Head of caudate nucleus (tissue), 42 donors: ENCODE measurements at places on chromosomes 11 and 22.

- no peak for DNase-seq
Observed at GRCh38 chr11:131549099-131549498, 178.7 kb downstream of the NTM start.

DNA sequence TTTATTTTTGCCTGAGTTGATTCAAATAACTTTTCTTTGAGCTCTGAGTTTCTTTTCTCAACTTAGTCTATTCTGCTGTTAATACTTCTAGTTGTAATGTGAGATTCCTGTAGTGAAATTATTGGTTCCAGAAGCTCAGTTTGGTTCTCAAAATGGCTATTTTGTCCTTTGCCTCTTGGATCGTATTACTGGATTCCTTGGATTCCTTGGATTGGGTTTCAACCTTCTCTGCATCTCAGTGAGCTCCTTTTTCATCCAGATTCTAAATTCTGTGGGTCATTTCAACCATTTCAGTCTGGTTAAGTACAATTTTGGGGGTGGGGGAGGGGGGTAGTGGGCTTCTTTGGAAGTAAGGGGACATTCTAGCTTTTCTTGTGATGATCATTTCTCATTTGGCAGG lies 341.1 kb upstream of the CNTN5 start:
- no peak for DNase-seq

DNA sequence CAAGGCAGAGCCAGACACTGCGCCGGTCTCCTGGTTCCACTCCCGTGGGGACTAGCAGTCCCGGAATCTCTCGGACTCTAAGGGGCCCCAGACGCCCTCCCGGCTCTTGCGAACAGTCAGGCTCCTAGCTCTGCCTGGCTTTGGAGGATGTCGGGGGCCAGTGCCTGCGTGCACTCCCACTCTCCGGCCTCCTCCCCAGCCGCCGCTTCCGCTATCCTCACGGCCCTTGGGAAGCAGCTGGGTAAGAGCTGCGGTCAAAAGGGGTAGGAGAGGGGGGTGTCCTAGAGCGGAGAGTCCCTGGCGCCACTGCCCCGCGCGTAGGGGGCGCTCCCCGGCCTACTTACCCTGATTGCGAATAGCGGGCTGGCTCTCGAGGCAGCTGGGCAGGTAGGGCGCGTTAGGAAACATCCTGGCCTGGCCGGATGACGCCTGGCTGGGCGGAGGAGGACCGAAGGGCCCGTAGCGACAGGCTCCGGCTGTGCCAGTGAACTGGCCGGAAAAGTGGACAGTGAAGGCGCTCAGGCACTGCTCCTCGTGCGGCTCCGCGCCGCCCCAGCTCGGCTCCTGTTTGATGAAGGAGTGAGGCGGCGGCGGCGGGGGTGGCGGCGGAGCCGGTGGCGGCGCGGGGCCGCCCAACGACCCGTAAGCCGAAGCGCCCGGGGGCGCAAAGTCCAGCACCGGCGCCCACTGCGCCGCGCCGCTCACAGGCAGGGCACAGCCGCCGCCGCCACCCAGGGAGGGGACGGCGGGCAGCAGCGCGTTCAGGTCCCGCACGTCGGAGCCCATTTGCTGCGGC lies 785 bp downstream of the WT1 start:
- no peak for DNase-seq

DNA sequence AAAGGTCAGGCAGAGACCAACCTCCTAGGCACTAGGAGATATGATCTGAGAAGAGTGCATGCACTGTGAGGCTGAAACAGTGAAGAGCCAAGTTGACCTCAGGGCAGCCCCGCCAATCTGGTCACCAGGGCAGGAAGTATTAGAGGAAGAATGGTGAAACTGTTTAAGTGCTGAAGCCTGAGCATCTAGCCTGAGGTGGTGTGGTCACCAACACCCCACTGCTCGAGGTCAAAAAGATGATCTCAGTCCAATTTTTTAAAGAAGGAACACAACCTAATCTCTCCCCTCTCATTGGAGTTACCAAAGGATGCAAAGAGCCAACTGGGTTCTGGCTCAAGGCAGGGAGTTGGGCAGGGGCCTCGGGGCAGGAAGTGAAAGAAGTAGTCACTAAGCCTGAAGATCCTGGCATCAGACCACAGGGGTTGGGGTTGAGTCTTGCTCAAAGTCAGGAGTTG lies 4.0 kb downstream of the APBB1 start:
- DNase-seq, result no peak

DNA sequence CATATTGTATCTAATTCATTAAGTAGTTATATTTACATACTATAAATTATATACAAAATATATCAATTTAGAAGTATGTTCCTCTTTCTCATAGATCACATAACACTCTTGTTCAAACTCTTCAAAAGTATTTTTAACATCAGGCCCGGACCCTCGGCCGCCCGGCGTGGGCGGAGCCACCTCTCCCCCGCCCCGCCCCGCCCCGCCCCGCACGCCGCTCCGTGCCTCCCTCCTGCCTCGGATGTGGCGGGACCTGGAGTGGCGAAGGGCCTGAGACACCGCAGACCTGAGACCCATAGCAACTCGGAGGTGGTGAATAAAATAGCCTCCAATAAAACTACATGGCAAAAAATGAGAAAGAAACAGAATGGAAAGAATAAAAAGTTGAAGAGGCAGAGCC lies 105.9 kb upstream of the BDNF start:
- no peak for DNase-seq

- DNase-seq, result no peak
Observed at GRCh38 chr11:126951465-126951864, 49.1 kb downstream of the KIRREL3 start.

DNA sequence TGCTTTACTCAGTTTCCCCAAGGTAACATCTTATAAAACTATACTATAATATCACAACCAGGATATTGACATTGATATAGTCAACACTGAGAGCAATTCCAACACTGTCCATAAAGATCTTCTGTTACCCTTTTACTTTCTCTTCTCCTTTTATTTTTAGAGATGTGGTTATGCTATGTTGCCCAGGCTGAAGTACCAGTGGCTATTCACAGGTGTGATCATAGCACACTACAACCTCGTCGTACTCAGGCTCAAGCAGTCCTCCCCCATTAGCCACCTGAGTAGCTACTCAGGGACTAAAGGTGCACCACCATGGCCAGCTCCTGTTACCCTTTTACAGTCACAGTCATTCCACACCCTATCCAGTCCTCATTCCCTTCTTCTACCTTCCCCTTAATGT lies 119.7 kb downstream of the CWF19L2 start:
- DNase-seq, result no peak

DNA sequence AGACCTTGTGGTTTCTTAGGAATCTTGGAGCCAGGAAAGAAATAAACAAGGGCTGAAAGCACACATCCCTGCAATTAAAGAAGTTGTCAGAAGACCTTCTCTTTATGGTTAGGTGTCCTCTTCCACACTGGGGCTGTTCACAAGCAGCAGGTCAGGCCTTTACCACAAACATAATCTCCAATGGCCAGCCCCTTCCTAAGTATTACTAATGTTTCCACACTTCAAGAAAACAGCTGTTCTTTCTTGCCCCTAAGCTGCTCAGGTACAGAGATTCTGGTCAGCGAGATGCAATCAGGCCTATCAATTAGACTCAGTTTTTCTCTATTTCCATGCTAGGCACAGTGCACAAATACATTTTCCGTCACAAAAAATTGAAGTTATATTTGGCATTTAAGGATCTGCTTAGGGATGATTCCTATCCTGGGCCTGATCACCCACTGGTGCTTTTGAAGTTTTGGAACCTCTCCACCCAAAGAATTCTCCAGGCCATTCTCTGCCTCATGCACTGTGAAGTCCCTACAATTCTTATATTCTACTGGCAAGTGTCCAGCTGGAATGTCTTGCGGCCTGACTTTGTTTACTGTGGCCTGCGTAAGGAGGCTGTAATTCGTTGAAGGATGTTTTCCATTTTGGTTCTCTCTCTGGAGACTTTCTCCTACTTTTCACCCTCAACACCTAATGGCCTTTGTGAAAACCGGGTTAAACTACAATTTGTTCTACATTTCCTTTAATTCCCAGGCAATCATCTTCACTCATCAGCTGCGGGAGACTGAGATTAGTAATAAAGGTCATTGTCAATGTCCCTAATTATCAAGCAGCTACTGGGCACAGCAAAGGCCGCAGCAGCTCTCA lies 5.1 kb downstream of the PRAME start:
- no peak for DNase-seq

DNA sequence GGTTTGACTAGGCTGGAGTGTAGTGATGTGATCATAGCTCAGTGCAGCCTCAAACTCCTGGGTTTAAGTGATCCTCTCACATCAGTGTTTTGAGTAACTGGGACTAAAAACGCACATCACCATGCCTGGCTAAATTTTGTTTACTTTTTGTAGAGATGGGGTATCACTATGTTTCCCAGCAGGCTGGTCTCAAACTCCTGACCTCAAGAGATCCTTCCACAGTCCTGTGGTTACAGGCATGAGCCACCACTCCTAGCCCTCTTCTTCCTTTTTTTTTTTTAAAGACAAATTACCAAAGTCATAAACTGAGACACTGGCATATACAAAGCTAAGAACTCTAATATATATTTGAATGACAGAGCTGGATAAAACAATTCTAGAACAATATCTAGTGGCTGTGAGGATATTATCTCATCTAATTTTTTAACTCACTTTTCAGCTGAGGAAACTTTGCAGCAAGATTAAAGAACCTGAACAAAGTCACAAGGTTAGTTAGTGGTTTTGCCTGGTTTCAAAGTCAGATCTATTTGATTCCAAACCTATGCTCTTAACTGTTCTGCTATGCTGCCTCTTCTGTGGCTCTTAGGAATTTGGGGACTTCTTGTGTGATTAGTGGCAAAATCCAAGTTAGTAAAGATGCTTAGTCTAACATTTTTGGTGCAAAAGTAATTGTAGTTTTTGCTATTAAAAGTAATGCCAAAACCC lies 95.3 kb upstream of the RAG2 start:
- DNase-seq, result no peak

- DNase-seq, result no peak
Observed at GRCh38 chr11:92607969-92608722, 361.3 kb upstream of the MTNR1B start.

- no peak for DNase-seq
Observed at GRCh38 chr11:223884-224283, 12.3 kb downstream of the SIRT3 start.

- no peak for DNase-seq
Observed at GRCh38 chr22:33569559-33569958, 350.7 kb downstream of the LARGE1 start.

GRCh38 chr11:67732045-67732787 lies 57.8 kb upstream of the ALDH3B2 start:
- DNase-seq, result peak; percentile 57

DNA sequence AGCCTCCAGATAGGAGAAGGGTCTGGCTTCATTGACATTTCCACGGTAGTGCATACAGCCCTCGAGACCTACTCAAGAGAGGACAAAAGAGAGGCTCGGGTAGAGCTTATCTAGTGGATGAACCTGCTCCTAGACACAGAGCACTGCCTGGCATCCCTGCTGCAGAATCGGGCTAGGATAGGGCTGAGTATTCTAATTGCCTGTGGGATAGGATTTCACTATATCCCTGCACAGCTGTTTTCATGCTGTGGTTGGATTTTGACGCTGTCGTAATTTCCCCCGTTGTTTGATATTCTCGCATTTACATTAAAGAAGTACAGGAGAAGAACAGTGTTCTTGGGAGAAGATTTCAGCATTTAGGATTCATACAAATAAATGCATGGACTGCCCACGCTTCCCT lies 107.8 kb downstream of the KIRREL3 start:
- no peak for DNase-seq

GRCh38 chr11:68741463-68741862 lies 9.9 kb downstream of the TESMIN start:
- DNase-seq, result no peak

DNA sequence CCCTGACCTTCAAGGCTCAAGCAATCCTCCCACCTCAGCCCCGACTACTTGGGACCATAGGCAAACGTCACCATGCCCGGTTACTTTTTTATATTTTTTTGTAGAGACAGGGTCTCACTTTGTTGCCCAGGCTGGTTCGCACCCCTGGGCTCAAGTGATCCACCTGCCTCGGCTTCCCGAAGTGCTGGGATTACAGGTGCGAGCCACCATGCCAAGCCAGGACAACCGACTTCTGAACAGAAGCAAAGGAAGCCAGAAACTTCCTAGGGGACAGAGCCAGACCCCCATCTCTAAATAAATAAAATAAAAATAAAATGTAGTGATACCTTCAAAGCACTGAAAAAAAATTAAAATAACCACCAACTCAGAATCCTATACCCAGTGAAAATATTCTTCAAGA lies 26.4 kb downstream of the C11orf58 start:
- no peak for DNase-seq

- no peak for DNase-seq
Observed at GRCh38 chr11:121086866-121087265, 14.2 kb upstream of the TECTA start.

GRCh38 chr11:12800871-12801270 lies 126.7 kb downstream of the TEAD1 start:
- no peak for DNase-seq
